ENCODE measurements at places on chromosomes 1 and 21.

DNA sequence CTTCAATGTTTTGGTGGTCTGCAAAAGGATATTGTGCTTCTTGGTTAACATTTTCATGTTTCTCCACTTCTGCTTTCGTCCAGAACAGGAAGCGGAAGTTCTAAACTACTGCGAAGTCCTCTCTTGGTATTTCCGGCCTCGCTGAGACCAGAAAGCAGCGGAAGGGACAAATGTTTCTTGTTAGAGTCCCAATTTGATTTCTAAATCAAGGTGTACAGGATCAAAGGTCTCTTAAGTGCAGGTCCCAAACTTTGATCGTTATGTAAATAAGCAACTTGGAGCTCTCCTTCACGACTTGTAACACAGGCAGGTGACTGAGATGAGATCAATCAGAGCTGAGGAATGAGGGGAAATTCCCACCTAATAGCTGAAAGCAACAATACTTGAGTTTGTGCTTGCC, 40.1 kb upstream of the HMCN1 start:
- DNase-seq: no peak

- DNase-seq: no peak
Measured at GRCh38 chr1:231020816-231021215, 19.2 kb downstream of the FAM89A start.

DNA sequence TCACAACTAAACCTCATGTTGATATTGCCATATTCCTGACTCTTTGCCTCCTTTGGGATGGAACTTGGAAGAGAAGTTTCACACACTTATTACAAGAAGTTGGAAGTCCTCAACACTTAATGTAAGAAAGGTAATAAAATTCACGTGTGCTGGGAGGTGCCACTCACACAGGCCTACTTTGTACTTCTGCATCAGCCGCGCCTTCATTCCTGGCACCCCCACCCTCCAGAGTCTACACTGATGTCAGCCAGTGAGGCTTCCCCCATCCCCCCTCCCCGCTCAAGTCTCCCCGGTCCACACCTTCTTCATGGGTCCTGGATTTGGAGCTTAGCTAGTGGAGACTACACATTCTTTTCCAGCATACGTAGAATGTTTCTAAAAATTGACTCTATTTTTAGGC, 24.8 kb upstream of the SLC45A1 start:
- no peak for DNase-seq

DNA sequence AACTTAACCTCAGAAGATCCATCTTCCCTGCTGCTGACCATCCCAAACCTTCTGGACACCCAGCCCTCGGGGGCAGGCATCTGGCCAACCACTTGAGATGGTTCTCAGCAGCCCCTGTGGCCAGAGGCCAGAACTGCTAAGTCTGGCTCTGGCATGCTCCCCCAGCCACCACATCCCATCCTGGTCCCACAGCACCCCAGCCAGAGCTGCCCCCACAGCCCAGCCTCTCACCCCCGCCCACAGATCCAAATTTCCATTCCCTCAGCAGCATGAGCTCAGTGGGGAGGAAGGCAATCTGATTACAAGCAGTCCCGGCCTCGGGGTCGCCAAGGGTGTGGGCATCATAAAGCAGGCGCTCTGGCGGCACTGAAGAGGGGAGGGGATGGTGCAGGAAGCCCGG, 45.6 kb downstream of the GLIS1 start:
- no peak for DNase-seq

- no peak for DNase-seq
Measured at GRCh38 chr1:26556111-26556510, 26.6 kb downstream of the RPS6KA1 start.

DNA sequence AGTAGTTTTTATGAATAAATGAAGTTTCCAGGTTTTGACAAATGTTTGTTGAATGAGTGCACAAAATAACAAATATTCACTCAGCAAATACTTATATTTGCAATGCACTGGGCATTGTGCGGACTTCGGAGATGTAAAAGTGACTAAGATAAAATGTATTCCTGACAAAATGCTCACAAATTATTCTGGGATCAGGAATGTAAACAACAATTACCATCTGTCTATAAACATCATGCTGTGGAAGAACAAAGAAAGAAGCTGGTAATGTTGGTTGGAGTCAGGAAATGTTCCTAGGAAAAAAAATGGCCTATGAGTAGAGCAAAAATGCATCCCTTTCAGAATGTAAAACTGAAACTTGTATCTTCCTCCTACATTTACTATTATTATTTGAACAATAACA, 68.5 kb downstream of the CRB1 start:
- DNase-seq: no peak

DNA sequence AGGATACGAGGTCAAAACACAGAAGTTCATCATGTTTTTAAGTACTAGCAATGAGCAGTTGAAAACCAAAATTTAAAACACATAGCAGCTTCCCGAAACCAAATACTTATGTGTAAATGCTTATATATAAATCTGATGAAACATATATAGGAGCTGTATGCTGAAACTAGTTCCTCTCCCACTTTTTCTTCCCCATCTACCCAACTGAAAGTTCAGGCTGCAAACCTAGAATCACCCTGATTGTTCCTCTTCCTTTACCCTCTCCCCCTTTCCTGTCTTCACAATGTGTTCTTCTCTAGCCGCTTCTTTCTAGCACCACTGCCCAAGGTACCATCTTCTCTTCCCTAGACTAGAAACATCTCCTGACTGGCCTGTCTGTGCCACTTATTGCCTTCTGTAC, 90.6 kb downstream of the ST3GAL3 start:
- no peak for DNase-seq

DNA sequence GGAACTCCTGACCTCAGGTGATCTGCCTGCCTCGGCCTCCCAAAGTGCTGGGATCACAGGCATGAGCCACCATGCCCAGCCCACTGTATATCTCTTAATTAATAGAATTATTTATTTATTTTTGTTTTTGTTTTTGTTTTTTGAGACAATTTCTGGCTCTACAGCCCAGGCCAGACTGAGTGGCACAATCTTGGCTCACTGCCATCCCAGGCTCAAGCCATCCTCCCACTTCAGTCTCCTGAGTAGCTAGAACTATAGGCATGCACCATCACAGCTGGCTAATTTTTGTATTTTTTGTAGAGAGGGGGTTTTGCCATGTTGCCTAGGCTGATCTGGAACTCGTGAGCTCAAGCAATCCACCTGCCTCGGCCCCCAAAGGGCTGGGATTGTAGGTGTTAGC, 15.7 kb upstream of the WDTC1 start:
- DNase-seq: no peak

DNA sequence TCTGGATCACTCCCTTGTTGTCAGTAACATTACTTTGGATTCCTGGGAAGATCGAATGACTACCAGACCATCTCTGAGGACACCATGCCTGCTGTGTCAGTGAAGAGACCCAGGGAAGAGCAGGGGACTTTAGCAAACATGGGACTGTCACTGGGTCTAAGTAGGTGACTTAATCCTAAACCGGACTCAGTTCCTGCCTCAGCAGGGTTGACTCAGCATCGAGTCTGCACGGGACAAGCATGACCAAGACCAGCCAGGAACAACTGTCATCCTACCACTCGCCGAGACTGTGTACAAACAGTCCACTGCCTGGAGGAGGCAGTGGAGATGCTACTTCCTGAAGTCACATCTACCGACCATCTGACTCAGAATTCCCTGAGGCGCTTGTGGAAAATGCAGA, 53.2 kb upstream of the RAB4A start:
- DNase-seq: no peak

DNA sequence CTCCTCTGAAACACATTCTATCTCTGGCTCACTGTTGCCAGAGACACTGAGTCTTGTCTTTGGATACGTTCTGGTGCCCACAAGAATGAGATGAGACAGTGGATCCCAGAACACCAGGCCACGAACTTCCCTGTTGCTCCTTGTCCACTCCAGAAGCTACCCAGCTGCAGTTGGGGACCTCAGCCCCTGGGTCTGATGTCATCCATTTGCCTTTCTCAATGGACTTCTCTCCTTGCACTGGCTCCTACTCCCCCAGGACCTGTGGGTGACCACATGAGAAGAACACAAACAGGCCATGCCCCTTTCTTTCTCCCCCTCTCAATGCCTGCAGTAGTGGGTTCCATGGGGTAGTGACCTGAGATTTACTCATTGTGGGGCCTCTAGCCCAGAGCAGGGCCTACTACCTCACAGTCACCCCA, 5.9 kb downstream of the NBPF1 start:
- no peak for DNase-seq

Measured in NCI-H146 (cell line).